ENCODE measurements at places on chromosomes 7 and 10.

- no peak for DNase-seq
These were observed 274.8 kb downstream of the SFMBT2 start for GRCh38 chr10:7136016-7136415.

- DNase-seq: no peak
These were observed 69.3 kb downstream of the MTERF1 start for GRCh38 chr7:91811236-91811635.

GRCh38 chr10:116274064-116274904 is 1.3 kb upstream of the GFRA1 start:
- DNase-seq: no peak

GRCh38 chr10:29102636-29103035 is 186.2 kb upstream of the LYZL1 start:
- DNase-seq: no peak

- no peak for DNase-seq
These were observed 1.6 kb downstream of the INHBA start for GRCh38 chr7:41701068-41701941.

- no peak for DNase-seq
These were observed 37.0 kb downstream of the AGAP3 start for GRCh38 chr7:151123158-151123821.

- DNase-seq: no peak
These were observed 25.7 kb downstream of the CAMK1D start for GRCh38 chr10:12375076-12375504.

- no peak for DNase-seq
These were observed 642.5 kb upstream of the KCND2 start for GRCh38 chr7:119630406-119630969.

GRCh38 chr10:5976512-5977470 is 552 bp downstream of the IL15RA start:
- peak; percentile 21 for DNase-seq

- DNase-seq: no peak
These were observed 66.7 kb downstream of the SORCS3 start for GRCh38 chr10:104707602-104708459.

DNA sequence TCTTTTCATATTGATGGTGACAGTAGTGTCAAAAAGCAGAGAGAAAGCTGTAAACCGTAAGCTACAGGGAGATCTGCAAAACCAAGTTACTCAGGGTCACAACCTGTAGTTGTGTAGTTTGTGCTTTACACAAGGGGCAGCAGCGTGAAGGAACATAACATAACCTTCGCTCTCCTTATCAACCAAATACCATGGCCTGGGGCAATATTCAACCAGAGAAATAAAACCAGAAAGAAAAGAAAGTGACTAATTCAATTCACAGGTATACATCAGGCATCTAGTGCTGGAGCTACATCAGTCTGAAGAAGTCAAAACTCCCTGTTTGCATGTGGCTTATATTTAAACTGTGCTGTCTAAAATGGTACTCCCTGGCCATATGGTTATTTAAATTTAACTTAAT is 224.3 kb downstream of the TWIST1 start:
- DNase-seq: no peak

DNA sequence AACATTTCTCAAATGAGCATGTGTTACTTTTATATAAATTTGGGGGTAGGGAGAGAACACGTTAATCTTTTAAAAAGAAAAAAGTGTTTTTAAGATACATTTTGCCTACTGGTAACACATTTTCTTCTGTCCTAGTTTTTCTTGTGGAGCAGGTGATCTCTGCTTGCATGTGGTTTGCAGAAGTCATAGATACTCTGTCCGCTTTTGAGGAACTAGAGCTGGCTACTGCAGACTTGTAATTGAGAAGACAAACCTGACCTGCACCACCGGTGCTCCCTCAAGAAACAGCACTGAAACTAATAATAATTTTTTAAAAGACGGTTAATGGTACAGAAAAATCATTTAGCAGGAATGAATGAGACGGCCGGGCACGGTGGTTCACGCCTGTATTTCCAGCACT is 243.1 kb downstream of the KIAA1217 start:
- DNase-seq: no peak

DNA sequence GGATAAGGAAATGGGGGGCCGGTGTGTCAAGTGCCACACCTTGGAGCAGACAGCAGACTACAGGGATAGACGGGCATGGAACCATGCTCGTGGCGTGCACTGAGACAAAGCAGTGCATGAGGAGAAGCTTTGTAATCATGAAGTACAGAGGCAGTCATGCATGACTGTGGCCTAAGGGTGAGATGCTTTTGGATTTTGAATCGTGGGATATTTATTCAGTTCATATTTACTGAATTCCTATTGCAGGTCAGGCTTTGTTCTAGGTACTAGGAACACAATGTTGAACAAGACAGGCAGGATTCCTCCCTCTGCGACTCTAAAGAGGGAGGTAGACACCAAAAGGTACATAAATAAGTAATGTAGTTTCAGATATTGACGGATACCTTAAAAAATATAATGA is 597.6 kb downstream of the PARD3 start:
- DNase-seq: no peak

- no peak for DNase-seq
These were observed 31.3 kb downstream of the KIN start for GRCh38 chr10:7756360-7756992.

GRCh38 chr10:10126218-10126617 is 891.5 kb upstream of the CELF2 start:
- no peak for DNase-seq

DNA sequence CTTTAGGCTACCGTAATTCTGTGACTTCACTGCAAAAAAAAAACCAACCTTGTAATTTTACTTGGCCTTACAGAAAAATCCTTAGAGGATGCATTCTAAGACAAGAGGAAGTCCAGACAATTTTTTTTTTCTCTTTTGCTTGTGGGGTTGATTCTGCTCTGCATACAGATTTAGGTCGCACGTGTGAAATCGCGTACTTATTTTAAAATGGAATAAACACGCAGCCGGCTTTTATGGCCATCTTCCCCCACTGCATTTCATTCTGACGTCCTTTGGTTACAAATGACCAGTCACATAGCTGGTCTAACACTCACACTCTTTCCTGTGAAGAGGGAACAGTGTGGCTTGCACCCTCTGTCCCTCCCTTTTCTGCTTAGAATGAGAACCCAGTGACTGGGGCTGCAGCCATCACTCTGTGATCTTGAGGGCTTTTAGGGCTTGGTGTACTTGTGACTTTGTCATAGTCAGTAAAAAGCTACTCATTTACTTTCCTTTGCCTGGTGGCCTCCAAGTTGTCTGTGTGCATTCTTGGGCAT is 63.6 kb upstream of the CARD11 start:
- no peak for DNase-seq

DNA sequence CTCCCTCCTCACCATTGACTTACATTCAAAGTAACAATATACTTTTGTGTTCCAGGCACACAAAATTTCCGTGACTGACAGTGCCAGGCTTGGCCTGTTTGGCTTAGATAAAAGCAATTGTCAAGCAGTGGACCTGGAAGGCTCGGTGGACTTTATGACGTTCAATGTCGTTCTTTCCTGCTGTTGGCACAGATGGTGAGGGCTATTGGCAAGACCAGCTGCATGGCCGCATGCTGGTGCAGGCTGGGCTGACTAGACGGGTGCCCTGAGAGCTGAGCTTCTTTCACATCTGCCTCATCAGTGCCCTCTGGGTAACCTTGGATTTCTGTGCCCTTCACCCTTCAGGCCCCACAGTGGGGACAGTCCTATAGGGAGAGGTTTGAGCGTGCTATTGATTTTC is 45.2 kb downstream of the WIPF3 start:
- DNase-seq: no peak

DNA sequence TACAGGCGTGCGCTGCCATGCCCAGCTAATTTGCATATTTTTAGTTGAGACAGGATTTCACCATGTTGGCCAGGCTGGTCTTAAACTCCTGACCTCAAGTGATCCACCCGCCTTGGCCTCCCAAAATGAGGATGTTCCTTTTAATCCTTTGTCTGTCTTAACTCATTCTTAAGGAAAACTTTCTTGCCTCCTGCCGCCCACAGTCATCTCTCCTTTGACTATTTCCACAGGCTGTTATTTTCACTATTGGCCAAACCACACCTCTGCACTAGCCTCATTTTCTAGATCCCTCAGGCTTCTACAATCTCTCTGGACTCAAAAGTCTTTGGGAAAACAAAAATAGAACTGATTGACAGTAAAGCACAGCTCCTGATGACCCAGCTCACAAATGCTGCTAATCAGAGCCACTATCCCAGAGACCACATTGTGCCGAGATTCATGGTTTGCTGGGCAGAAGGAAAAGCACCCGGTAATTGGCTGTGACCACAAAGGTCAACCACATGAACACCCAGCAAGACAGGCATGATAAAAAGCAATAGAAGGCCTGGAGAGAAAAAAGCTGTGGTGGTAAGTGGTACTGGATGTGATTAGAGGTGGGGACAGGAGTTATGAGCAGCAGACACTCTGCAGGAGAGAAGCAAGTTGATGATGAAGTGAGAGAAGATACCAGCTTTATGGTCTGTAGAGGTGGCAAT is 44.1 kb upstream of the ZNRF2 start:
- DNase-seq: no peak

DNA sequence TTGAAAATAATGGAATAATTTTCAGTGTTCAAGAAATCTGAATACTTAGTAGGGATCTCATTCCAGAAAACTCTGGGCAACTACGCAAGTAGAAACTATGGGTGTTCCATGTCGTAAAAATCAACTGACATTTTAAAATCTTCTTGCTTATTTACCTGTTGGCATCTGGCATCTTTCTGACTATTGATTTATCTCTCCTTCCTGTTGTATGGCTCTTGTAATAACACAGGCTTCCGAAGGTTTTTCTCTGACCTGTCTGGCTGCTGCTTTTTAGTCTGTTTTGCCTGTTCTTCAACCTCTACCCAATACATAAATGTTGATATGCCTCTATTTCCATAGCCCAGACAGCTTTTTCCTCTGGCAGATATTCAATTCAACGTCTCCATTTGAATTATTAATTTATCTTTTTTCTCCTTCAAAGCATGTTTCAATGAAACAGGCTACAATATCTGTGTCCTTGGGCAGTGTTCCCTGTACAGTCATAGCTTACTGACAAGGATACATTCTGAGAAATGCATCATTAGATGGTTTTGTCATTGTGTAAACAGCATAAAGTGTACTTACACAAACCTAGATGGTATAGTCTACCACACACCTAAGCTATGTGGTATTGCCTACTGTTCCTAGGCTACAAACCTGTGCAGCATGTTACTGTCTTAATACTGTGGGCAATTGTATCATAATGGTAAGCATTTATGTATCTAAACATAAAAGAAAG is 105.9 kb upstream of the ETV1 start:
- DNase-seq: no peak

- no peak for DNase-seq
These were observed 22.1 kb upstream of the FBXW4 start for GRCh38 chr10:101716891-101717659.

DNA sequence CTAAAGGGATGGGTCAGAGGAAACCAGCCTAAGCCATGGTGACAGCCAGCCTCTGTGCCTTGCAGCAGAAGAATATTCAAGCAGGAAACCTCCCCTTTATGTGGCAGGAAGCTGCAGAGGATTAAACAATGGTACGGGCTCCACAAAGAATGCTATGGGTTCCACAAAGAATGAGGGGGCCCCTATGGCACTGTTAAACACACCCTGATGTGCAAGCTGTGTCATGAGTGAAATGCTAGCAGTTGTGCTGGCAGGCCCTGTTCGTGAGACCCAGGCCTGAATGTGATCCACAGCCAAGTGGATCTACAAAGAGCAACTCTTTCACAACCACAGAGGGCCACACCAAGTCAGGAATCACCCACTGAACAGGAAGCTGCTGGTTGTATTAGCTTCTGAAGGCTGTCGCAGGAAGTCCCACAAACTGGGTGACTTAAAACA is 68.9 kb downstream of the MYOF start:
- DNase-seq: no peak

DNA sequence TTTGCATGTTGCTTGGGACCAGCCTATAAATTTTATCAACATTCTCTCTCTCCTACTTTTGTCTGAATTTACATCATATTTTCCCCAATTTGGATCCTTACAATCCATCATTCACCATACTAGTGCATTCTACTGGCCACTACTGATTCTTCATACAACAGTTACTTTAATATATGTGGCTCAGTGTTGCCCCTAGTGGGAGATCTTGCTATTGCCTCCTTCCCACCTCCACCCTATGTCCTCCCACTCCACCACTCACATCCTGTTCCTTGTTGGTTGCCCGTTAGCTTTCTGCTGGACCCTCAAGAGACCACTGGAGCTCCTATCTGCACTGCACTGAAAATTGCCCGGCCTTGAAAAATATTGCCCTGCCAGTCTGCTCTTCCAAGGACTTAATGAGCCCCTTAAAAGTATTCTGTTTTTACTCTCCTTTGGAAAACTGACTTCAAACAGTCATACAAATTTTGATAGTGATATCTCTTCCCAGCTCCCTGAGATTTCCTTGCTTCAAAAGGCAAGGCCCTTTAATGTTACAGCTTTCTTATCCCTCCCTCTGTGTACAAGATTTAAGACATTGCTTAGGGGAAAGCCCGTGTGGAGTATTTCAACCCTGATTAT is 243.2 kb upstream of the TMEM229A start:
- DNase-seq: no peak

- DNase-seq: no peak
These were observed 88.9 kb upstream of the ODAD2 start for GRCh38 chr10:28087661-28088351.

- DNase-seq: no peak
These were observed 30.9 kb downstream of the GIMAP8 start for GRCh38 chr7:150481186-150481920.

DNA sequence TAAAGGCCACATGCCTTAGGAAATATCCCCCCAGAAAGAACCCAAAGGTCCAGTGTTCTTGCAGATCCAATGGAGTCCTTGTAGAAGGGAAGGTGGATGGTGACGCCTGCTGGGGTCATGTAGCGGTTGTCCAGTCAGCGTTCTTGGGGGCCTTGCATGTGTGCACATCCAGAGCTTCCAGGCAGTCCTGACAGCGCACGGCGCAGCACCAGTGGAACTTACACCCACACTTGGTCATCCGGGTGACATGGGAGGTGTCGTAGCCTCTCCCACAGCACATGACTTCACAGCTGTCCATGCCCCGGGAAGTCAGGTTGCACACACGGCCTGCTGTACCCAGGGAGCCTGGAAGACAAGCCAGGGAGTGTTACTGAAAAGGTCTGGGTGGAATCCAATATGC is 44.8 kb downstream of the WNT2 start:
- no peak for DNase-seq

- no peak for DNase-seq
These were observed 436.0 kb downstream of the PAXIP1 start for GRCh38 chr7:154566877-154567276.

DNA sequence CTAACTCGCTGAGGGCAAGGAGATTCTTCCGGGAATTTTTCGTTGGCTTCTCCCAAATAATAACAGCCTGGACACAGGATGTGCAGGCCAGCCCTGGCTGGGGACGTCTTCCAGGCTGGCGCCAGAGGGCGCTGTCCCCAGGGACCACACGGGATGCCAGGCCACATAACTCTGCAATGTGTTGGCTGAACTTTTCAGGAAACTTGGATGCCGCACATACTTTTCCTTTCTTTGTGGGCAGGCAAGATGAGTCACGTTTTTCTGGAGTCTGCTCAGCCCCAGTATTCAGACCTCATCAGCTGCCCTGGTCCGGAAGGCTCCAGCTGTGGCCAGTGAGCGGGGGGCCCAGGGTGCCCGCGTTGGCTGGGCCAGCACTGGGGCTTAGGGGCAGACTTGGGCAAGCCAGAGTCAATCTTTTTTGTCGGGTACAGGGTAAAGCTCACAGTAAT is 122.7 kb downstream of the PRKAG2 start:
- peak; percentile 35 for DNase-seq

GRCh38 chr10:120610791-120611190 is 153.8 kb downstream of the PLPP4 start:
- DNase-seq: no peak

GRCh38 chr10:80966326-80966986 is 428.8 kb downstream of the SH2D4B start:
- DNase-seq: no peak

GRCh38 chr10:32035038-32035437 is 21.2 kb downstream of the KIF5B start:
- DNase-seq: no peak

Measured in GM19239 (cell line).